ENCODE measurements at places on chromosomes 11 and 22.

DNA sequence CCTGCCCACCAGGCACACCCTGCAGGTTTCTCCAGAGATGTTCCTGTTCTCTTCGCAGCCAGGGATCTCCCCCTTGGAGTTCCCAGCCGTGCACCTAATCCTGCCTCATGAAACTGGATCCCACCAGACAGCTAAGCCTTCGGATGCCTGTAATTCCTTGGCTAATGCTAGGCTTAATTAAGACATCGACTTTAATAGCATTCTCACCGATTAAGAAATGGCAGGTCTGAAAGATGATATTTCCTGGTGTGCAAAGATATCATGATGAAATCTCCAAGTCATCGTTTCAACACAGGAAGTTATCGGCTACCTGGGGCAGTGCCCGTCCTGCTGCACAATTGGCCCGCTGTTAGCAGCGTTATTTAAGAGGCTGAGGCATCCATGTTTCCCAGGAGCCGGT lies 41.5 kb upstream of the CCND1 start:
- no peak for DNase-seq

GRCh38 chr11:329886-330253 lies 9.2 kb upstream of the IFITM3 start:
- no peak for DNase-seq

GRCh38 chr22:22422629-22423112 lies 85.9 kb downstream of the ZNF280B start:
- peak; percentile 95 for DNase-seq

DNA sequence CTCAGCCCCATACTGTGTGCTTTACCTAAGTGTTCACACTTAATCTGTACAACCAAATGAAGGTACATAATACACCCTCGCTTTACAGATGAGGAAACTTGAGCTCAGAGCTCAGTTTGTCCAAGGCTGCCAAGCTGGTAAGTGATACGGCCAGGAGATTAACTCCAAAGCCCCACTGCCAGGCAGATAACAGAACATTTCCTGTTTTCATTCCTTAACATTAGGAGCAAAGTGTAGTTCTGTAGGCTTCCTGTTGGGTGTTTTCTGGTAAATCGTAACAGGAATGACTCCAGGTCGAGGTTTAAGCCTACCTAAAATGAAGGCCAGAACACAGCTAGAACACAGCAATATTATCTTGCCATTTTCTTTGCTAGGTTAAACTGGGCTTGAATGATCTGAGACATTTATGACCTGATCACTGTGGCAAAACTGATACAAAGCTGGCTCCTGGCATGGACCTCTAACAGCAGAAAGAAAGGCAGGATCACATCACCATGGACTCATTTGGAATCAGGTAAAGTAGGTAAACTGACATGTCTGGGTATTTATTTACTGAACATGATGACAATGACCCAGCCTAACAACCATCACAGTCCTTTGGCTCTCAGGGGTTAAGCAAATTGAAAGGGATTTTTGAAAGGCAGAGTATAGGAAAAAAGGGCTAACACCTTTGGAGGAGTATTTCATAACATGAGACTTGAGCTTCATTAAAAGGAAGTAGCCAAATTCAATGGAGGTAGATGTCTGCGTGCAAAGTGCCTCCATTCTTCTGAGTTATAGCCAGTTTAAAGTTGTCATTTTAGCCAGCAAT lies 3.9 kb upstream of the NUP50 start:
- DNase-seq: no peak

DNA sequence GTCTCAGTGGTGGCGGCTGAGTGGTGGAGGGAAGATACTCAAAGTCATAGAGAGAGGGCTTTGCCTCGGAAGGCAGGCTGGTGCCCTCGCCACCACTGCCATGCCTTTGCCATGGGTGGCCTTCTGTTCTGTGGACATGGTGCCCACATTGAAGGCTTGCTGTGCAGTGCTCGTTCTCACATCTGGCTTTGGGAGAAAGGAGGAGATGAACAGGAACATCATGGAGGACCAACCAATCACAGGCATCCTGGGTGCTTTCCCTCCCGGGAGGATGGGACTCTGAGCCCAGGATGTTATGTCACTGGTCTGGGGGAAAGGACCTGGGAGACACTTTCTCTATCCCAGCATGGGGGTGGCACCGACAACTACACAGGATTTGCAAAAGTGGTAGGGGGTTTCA lies 82.3 kb upstream of the NARS2 start:
- DNase-seq: no peak

DNA sequence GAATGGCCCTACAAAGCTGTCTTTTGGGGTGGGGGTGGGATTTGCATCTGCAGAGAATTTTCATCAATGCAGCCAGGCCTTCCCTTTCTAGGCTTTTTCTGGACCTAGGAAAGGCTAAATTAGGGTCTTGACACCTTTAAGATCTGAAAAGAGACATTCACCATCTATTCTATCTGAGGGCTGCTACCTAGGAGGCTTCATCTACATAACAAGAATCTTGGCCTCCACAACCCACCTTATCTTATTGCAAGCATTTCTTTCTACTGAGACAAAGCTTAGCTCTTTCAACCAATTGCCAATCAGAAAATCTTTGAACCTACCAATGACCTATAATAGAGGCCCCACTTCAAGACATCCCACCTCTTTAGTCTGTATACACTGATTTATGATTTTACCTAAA lies 20.7 kb upstream of the INCENP start:
- no peak for DNase-seq

GRCh38 chr11:72263361-72263760 lies 19.4 kb upstream of the PHOX2A start:
- no peak for DNase-seq

- peak; percentile 16 for DNase-seq
Observed at GRCh38 chr11:13205486-13205885, 72.1 kb upstream of the BMAL1 start.

GRCh38 chr11:87324817-87325489 lies 287.2 kb downstream of the TMEM135 start:
- DNase-seq: no peak

- no peak for DNase-seq
Observed at GRCh38 chr11:2792381-2793250, 92.8 kb upstream of the KCNQ1OT1 start.

GRCh38 chr22:33831207-33831606 lies 89.1 kb downstream of the LARGE1 start:
- no peak for DNase-seq

DNA sequence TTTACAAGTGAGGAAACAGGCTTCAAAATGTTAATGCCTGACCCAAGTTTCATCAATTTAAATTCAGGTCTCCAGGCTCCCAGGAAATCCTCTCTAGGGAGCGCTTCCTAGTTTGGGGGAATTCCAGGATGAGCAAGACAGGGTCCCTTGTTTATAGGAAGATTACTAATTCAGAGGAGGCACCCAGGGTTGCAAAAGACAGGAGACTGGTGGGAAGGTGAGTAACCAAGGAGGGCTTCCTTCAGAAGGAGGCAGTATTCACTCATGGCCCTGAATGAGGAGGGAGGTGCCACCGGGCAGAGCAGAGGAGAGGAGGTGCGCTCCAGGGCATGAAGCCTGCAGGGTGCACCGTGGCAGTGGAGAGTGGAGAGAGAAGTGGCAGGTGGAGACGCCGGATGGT lies 1.6 kb downstream of the TMEM132A start:
- no peak for DNase-seq

DNA sequence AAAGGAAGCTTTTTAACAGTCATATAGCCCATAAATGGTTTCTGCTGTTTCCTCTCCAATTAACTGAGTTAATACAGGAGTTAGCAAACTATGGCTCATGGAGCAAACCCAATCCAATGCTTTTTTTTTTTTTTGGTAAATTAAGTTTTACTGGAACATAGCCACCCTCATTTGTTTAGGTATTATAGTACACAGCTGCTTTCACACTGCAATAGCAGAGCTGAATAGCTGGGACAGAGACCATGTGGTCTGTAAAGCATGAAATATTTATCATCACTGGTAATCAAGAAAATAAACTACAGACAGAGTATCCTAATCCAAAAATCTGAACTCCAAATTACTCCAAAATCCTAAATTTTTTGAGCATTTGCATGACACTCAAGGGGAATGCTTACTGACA lies 53.7 kb downstream of the RDX start:
- no peak for DNase-seq

GRCh38 chr11:12143461-12144258 lies 33.3 kb downstream of the MICAL2 start:
- DNase-seq: no peak

GRCh38 chr11:44032299-44033085 lies 15.3 kb upstream of the ACCSL start:
- no peak for DNase-seq

DNA sequence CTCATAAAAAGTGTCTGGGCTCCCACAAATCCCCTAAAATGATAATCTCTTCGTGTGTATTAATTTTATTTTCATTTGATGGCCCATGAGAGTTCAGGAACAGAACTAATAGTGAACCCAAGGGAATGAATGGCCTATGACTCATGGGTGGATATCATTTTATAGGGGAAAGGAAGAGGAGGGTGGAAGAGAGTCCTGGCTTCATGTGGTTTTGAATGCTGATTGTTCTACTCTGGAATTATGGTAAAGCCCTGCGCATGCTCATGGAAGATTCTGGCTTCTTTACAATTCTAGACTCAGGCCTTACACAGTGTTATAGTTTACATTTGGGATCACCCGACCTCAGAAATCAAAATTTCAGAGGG lies 35.2 kb downstream of the MAML2 start:
- DNase-seq: no peak

DNA sequence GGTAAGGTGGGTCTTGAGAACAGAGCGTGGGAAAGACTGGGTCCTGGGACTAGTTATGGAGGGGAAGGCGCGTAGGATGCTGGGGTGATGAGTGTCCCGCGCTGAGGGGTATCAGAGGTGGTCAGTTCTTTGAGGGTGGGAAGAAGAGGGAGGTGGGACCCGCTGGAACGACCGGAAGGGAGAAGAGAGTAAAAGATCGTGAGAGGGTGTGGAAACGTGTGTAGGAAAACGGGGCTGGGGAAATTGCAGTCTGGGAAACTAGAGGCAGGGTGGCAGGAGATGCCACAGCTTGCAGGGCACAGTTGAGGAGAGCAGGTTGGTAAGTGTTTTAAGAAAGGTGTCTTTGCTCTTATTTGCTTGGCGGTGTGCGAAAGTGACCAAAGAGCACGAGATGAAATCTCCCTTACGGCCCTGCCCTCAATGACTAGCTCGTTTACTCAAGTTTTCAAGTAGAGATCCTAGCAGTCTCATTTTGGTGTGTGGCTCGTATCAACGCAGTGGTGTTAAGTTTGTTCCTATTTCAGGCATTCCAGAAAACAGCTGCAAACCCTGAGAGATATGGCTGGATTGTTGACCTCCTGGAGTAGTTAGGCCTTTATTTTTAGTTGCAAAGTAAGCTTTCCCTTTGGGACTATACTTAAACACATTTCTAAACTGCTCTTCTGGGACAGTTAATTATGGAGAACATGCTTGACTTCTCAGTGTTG lies 615 bp downstream of the STT3A start:
- DNase-seq: peak; percentile 31

- DNase-seq: no peak
Observed at GRCh38 chr22:36328635-36329253, 59.0 kb downstream of the MYH9 start.

DNA sequence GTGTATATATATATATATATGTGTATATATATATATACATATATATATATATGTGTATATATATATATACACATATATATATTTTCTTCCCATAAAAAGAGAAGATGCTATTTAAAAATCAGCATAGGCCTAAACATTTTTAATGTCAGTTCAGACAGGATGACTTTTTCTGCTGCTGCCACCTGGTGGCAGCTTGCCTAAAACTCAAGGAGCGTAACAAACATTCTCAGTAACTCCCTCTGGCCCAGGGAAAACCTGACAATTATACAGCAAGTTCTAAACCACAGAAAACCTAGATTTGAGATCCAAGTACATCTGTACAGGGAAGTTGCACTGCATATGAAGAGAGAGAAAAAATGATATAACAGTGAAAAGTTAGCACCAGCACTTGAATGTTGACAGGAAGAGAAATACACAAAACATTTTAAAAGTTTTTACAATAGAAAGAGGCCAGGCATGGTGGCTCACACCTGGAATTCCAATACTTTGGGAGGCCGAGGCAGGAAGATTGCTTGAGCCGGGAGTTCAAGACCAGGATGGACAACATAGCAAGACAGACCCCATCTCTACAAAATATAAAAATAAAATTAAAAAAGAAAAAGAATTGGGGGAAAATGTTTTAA lies 16.6 kb downstream of the OR8A1 start:
- DNase-seq: peak; percentile 72

DNA sequence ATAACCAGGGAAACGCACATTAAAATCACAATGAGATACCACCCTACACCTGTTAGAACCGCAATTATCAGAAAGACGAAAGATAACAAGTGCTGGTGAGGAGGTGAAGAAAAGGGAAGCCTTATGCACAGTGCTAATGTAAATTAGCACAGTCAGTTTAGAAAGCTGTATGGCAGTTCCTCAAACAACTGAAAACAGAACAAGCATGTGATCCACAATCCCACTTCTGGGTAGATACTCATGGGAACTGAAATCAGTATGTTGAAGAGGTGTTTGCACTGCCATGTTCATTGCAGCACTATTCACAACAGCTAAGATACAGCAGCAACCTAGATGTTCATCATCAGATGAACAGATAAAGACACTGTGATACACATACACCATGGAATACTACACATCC lies 75.0 kb upstream of the CCND1 start:
- DNase-seq: no peak

DNA sequence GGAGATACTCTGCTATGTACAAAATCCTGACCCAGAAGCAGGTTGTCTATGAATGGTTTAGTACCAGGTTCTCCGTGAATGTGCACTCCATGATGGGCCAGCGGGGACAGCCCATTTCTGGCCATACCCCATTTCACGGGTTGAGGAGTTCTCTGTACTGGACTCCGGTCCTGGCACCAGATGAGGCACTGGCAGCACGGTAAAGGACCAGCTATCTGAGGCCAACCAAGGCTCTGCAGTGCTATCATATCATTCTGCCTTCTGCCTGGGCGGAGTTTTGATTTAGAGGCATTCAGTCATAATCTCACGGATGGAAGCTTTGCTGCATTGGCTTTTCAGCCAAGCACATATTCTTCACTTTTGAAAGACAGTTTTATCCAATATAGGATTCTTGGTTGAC lies 18.5 kb upstream of the KMT5B start:
- no peak for DNase-seq

GRCh38 chr22:28604966-28605761 lies 74.5 kb downstream of the TTC28 start:
- DNase-seq: no peak

DNA sequence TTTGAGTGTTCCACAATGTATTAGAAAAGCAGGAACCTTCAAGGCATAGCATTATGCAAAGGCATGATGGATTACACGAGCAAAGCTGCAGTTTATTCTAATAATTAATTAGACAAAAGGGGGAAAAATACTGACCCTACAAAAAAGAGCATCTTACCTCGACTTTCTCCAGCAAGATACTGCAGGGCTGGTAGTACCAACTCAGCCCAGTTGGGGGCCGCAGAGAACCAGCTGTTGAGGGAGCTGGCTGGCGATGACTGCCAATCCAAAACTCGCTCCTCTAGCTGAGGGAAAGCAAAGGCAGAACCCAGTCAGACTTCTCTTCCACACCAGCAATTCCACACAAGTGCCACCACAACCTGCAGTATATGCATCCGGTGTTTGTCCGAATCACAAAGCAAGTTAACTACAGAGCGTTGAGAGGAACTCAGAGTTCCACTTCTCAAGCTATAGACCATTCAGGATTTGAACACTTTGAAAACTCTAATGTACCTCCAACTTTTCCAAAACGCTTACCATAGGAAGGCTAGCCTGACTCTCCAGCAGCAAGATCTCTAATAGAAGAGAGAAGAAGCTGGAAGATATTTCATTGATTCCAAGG lies 13.7 kb downstream of the NFRKB start:
- DNase-seq: peak; percentile 66

GRCh38 chr11:9574622-9575259 lies 1.3 kb downstream of the WEE1 start:
- peak; percentile 41 for DNase-seq
